Activated CD4-positive, alpha-beta T cell treated with anti-CD3 and anti-CD28 coated beads, Interleukin-2, amount 10 ng/mL, durations not matched to agents 7 days and 5 days (primary cell): ENCODE measurements at places on chromosomes 12 and 14. TPM values are rescaled to one million over a fixed set of nuclear protein-coding genes. Genes with fewer than 3 reads are reported as not detected.

GRCh38 chr14:100147181-100147631, 12.2 kb downstream of the DEGS2 start:
- peaks cover 29% of the 10 kb centered on the region for H3K4me1 ChIP-seq
- no peak overlapping the region for H3K4me3 ChIP-seq
- peak; percentile 50 for DNase-seq
- H3K27ac ChIP-seq: peak overlapping the region; percentile 76
- no peaks in the 10 kb centered on the region for H3K27me3 ChIP-seq

GRCh38 chr14:68840454-68840853, 47.6 kb upstream of the ZFP36L1 start:
- peaks cover 29% of the 10 kb centered on the region for H3K4me1 ChIP-seq
- no peak overlapping the region for H3K27ac ChIP-seq
- H3K27me3 ChIP-seq: no peaks in the 10 kb centered on the region
- no peak overlapping the region for H3K4me3 ChIP-seq

DNA sequence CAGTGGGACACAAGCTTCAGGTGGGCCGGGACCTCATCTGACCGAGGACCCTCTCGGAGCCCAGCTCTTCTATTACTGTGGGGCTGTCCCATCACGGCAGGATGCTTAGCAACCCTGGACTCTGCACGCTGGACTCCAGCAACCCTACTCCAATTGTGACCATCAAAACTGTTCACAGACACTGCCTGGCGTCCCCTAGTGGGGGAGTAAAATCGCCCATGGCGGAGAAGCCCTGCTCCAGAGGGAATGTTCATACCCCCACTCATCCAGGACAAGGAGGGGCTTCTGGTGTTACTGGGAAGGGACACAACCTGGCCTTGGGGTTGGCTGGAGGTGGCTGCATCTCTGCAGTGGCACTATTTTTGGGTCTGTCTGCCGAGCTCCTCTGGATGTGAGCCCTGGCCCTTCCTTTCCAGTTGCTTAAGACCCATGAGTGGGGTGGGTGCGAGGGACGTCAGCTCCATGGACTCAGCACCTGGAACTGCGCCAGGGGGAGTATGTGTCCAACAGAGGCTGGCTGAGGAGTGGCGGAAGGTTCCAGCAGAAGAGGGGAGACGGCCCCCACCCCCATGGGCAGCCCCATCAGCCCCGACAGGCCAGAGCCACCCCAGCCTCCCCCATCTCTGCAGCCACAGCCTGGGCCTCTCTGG, 103.8 kb downstream of the RFLNA start:
- peaks cover 13% of the 10 kb centered on the region for H3K36me3 ChIP-seq
- H3K4me1 ChIP-seq: peaks cover 3% of the 10 kb centered on the region
- no peak overlapping the region for H3K27ac ChIP-seq
- no peak for DNase-seq
- H3K4me3 ChIP-seq: no peak overlapping the region
- H3K27me3 ChIP-seq: no peaks in the 10 kb centered on the region

DNA sequence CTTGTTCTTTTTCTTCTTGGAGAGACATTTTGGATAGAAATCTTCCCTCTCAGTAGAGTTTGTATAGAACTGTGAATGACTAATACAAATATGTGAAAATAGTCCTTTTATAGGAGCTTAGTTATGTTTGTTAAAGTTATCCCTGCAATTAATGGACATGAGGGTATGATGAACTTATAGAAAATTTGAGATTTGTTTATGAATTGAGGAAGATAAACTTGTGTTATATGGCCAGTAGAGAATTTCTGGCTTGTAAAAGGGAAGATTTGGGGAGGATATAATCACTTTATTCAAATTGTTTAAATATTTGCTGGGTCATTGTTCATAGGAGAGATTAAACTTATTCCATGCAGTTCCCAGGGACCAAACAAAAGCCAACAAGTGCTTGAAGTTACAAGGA, 119.6 kb downstream of the DAAM1 start:
- no peak overlapping the region for H3K4me3 ChIP-seq
- H3K27me3 ChIP-seq: no peaks in the 10 kb centered on the region
- no peak for DNase-seq
- no peak overlapping the region for H3K27ac ChIP-seq
- H3K36me3 ChIP-seq: no peaks in the 10 kb centered on the region
- peaks cover 2% of the 10 kb centered on the region for H3K4me1 ChIP-seq

GRCh38 chr12:27972721-27973120, at the start of gene PTHLH:
TSS of gene PTHLH (minus strand) at chr12:27972733. CDS start at chr12:27969494, 3,239 bp downstream.
- no peak for DNase-seq
- H3K4me3 ChIP-seq: peak within 1 kb of the TSS; percentile 27
- no peak within 1 kb of the TSS for H3K27ac ChIP-seq
- H3K27me3 ChIP-seq: peaks cover 89% of the 10 kb centered on the region
- H3K4me1 ChIP-seq: peaks cover 26% of the 10 kb centered on the region

DNA sequence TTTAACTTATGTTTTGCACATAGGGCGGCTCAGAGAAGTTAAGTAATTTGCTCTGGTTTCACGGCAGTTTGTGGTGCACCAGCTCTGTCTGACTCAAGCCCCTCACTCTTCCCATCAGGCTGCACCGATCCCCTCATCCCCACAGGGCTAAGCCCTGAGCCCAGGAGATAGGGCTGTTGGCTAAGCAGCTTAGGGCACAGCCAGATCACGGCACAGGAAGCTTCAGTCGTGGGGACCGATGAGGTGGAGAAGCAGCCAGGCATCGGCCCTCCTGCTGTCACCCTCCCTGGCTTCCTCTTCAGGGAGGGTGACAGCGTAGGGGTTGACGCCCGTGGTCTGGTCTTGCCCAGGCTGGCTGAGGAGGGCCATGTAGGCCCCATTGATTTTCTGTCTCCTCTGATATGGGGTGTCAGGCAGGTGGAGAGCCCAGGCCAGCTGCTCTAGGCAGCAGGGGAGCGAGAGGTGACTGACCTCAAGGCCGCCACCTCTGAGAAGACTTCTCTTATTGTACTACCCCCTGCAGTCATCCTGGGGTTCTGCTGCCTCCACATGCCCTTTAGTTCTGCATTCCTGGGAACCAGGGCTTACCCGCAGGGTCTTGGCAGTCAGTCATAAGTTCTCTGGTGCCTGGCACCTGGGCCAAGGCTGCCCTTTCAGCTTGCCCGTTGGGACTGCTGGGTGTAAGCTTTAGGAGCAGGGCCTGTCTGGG, 166.4 kb downstream of the TSPAN9 start:
- no peaks in the 10 kb centered on the region for H3K36me3 ChIP-seq
- peaks cover 1% of the 10 kb centered on the region for H3K27me3 ChIP-seq
- H3K4me3 ChIP-seq: no peak overlapping the region
- H3K27ac ChIP-seq: no peak overlapping the region
- DNase-seq: no peak

DNA sequence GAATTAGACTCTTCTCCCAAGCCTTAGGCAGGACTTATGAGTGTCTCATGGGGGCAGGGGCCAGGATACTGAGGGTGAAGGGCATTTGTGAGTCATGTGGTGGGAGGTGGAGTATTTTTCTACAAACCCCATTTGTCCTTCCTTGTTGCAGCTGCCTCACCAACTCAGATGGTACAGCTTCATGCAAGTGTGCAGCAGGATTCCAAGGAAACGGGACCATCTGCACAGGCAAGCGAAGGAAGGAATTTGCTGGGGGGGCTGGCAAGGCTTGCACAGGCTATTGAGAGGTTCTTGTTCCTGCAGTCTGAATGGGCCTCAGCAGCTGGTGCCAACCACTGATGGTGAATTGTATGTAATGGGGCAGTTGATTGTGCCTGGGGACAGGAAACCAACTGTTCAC, 125.1 kb downstream of the STAB2 start:
- no peak overlapping the region for H3K27ac ChIP-seq
- H3K27me3 ChIP-seq: peaks cover 21% of the 10 kb centered on the region
- H3K4me3 ChIP-seq: no peak overlapping the region
- H3K4me1 ChIP-seq: no peaks in the 10 kb centered on the region

- H3K4me3 ChIP-seq: no peak overlapping the region
- peaks cover 56% of the 10 kb centered on the region for H3K27me3 ChIP-seq
- DNase-seq: no peak
- H3K4me1 ChIP-seq: no peaks in the 10 kb centered on the region
These were observed 592 bp downstream of the KRT7 start for GRCh38 chr12:52233462-52234207.

DNA sequence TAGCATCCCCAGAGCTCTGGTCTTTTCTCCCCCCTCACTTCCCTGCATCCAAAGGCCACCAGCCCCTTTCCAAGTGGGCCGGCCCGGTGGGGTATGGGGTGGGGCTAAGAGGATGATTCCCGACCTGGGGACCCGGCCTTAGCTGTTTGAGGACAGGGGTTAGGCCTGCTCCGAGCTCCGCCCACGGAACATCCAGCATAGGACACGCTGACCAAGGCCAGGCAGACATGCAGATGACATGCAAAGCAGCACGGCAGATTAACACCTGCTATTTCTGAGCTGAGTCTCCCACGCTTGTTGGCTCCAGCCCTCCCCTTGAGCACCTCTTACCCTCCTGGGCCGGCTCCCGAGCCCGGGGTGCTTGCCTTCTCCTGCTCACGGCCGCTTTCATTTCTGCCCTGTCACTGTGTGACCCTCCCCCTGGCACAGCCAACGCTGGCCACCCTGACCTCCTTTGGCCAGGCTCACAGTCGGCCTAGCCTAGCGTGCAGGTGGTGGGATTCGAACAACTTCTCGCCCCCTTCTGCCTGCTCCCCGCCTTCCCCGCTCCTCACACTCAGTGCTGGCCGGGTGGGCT, 40.2 kb downstream of the TEAD4 start:
- H3K4me3 ChIP-seq: no peak overlapping the region
- no peaks in the 10 kb centered on the region for H3K27me3 ChIP-seq
- no peak overlapping the region for H3K27ac ChIP-seq
- no peaks in the 10 kb centered on the region for H3K4me1 ChIP-seq

GRCh38 chr12:131929581-131930456, 743 bp downstream of the PUS1 start:
- H3K4me1 ChIP-seq: peaks cover 27% of the 10 kb centered on the region
- peak; percentile 54 for DNase-seq
- no peaks in the 10 kb centered on the region for H3K27me3 ChIP-seq
- peaks cover 27% of the 10 kb centered on the region for H3K36me3 ChIP-seq
- peak overlapping the region; percentile 97 for H3K4me3 ChIP-seq

DNA sequence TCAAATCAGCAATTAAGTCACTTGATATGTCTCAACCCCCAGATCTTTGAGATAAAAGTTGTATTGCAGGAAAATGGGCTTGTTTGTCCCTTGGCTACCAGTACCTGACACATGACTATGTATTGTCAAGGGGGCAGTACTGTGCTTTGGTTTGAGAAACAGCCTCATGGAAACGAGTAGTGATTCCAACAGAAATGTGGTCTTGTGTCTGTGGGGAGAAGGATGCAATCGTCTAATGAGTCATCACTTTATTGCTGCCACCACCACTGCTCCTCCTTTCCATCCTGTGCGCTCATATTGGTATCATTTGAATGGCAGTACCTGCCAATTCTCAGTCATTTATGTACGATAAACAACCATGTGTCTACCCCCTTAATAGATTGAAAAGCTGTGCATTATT, 72.8 kb upstream of the ARHGAP5 start:
- H3K4me1 ChIP-seq: no peaks in the 10 kb centered on the region
- no peak for DNase-seq
- no peak overlapping the region for H3K27ac ChIP-seq
- no peak overlapping the region for H3K4me3 ChIP-seq

GRCh38 chr12:113988064-113988451, 21.9 kb upstream of the RBM19 start:
- H3K36me3 ChIP-seq: no peaks in the 10 kb centered on the region
- no peak for DNase-seq
- H3K27me3 ChIP-seq: peaks cover 1% of the 10 kb centered on the region
- no peak overlapping the region for H3K27ac ChIP-seq
- H3K4me3 ChIP-seq: no peak overlapping the region

DNA sequence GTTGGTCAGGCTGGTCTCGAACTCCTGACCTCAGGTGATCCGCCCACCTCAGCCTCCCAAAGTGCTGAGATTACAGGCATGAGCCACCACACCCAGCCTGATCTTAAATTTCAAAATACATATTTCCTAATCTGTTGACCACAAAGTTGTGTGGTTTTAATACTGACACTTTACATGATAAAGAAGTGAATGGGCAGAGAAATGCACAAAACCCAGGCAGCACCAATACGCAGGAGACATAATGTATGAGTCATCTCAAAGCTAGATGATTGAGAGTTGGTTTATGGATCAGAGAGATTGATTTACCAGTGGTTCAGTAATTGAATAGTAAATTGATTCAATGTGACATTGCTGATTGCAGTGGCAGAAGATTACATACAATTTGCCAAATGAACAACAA, 19.2 kb upstream of the PPP2R5E start:
- H3K36me3 ChIP-seq: no peaks in the 10 kb centered on the region
- no peak for DNase-seq
- H3K27ac ChIP-seq: no peak overlapping the region
- no peak overlapping the region for H3K4me3 ChIP-seq
- H3K27me3 ChIP-seq: peaks cover 9% of the 10 kb centered on the region

DNA sequence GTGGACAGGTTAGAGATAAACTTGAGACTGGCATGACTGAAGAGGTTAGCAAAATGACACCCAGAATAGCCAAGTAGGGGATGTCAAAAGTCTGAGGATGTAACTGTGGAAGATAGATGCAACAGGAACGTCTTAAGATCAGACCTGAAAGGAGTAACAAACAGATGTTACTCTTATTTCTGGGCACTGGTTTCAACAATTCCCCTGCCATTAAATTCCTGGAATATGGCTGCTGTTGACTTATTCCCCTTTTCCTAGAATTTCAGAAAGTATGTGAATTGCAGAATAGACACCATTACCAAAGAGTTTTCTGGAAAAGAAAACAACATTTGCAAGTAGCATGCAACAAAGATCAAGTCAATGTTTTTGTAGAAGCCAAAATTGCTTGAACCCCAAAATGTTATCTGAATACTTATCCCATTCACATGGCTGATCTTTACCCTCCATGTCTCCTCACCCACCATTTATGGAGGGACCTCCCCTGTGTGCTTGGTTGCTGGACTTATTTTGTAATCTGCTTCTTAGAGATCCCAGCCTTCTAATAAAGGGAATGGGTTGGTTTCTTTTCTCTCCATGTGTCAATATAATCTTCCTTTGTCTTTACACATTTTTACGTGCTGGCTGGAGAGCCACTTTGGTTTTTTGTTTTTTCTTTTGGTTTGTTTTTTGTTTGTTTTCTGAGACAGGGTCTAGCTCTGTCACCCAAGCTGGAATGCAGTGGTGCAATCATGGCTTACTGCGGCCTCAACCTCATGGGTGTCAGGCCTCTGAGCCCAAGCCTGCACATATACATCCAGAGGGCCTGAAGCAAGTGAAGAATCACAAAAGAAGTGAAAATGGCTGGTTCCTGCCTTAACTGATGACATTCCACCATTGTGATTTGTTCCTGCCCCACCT, 57.0 kb downstream of the BBS10 start:
- H3K27ac ChIP-seq: no peak overlapping the region
- peaks cover 4% of the 10 kb centered on the region for H3K27me3 ChIP-seq
- no peaks in the 10 kb centered on the region for H3K36me3 ChIP-seq
- no peaks in the 10 kb centered on the region for H3K4me1 ChIP-seq

Gene RIPK3
- 37.5 TPM for total RNA-seq

Gene HECTD1
- total RNA-seq: 97.2 TPM

Gene TAS2R14
- 2.9 TPM for total RNA-seq

Gene RIMKLB
- 4.7 TPM for total RNA-seq

Gene LMO3
- total RNA-seq: not detected

Gene C12orf54
- total RNA-seq: not detected

Gene CCDC197
- not detected for total RNA-seq

Gene LRRC43
- total RNA-seq: not detected

Gene TAS2R31
- 1.6 TPM for total RNA-seq
